ENCODE measurements at places on chromosomes 13 and 19.

GRCh38 chr13:68608147-68608546 lies 1378.0 kb upstream of the PCDH9 start:
- DNase-seq: no peak

- DNase-seq: peak; percentile 47
These were observed 11.8 kb downstream of the STK11 start for GRCh38 chr19:1217366-1217765.

DNA sequence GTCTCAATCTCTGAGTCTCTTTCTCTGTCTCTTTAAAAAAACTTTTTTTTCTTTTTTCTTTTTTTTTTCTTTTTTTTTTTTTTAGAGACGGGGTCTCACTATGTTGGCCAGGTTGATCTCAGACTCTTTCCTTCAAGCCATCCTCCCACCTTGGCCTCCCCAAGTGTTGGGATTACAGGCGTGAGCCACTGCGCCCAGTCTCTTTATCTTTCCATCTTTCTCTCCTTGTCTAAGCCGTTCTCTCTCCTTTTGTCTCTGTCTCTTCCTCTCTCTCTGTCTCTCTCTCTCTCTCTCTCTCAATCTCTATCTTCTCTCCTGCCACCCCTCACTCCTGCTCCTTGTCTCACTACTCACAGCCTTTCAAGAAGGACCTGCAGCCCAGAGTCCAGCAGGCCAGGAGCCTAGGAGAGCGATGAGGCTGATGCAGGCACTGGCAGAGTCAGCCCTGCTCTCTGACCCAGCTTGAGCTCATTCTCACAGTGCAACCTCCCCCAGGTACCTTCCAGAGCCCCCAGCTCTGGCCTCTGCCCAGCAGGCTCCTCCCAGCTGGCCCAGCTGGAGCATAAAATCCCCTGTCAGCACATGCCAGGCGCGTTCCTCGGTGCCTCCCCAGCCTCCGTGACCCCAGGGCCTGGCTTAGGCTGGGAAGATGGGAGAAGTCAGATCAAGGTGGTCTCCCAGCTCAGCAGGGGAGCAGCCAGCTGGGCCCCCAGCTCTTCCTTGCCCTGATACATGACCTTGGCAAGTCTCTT lies at the start of gene NPHS1:
Gene NPHS1, minus strand, starts transcription at position 476 of the 752 bp plus-strand sequence. CDS start 667 bp downstream, outside the sequence.
- DNase-seq: no peak

GRCh38 chr19:17479325-17479791 lies 9.0 kb downstream of the SLC27A1 start:
- DNase-seq: no peak

- no peak for DNase-seq
These were observed 161.1 kb downstream of the DCT start for GRCh38 chr13:94318418-94318817.

DNA sequence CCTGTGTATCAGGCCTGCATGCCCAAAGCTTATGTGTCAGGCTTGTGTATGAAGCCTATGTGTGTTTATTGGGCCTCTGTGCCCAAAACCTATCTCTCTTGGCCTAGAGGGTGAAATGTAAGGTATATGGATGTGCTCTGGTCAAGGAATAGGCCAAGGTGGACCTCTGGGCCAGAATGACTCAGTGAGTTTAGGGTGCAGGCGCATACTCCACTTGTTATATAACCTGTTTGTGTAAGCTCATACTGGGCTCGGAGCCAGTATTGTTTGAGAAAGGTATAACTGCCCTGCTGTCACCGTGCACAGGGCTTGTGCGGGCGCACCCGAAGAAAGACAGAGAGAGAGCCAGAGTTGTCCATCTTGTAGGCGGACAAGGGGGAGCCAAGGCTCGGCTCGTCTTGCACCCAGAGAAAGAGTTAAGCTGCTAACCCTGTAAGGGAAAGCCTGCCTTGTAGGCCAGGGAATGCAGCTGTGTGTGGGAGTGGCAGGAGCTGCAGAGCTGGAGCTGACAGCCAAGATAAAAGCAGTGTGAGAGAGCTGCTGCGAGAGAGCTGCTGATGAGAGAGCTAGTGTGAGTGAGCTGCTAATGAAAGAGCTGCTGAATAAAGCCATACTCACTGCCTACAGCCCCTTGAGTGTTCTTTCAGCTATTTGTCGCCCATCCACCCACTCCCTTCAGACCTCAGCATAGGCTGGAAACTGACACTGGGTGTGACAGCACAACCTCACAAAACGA lies 43.4 kb upstream of the N4BP2L1 start:
- DNase-seq: no peak

DNA sequence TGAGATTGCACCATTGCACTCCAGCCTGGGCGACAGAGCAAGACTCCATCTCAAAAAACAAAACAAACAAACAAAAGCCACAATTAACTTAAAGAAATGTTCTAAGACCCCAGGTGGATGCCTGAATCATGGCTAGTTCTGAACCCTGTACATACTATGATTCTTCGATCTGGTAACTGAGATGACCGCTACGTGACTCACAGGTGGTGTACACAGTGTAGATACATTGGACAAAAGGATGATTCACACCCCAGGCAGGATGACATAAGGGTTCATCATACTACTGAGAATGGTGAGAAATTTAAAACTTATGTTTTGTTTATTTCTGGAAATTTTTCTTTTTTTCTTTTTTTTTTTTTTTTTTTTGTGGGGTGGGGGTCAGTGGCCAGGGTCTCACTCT lies 6.5 kb downstream of the ZNF426 start:
- DNase-seq: no peak

- no peak for DNase-seq
These were observed 52.1 kb downstream of the STK24 start for GRCh38 chr13:98524793-98525192.

GRCh38 chr19:54133312-54133956 lies 4.1 kb upstream of the CNOT3 start:
- peak; percentile 29 for DNase-seq

DNA sequence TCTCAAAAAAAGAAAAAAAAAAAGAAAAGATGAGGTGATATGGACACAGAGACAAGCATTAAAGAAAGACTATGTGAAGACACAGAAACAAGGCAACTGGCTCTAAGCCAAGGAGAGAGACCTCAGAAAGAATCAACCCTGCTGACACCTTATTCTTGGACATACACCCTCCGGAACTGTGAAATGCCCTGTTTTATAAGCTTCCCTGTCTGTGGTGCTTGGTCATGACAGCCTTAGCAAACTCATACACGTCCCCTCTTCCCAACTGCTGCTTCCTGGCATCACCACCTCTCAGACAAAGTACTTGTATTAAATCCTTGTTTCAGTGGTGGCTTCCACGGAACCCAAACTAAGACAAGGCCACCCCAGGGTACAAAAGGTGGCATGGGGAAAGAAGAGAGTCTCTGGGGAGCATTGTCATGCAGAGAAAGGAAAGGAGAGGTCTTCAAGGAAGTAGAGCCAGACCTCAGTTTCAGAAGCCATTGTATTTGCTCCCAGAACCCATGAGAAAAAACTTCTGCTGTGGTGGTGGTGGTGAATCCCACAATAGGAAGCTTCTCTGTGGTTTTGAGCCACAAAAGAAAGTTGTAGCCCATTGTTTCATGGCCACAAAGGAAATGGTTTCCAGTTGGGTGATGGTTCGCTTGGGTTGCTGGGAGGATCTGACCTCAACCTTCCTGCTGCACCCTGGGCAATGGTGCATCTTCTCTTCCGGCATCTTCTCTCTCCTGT lies 16.3 kb upstream of the TSPAN16 start:
- DNase-seq: no peak
